Cerebellar cortex (tissue), 1 donor: ENCODE measurements at places on chromosomes 2 and 18.
A peak's percentile ranks its signal among the peaks of the same experiment; 100 is the strongest.

- no peak for DNase-seq
Observed at GRCh38 chr2:172772633-172773032, 37.0 kb downstream of the RAPGEF4 start.

DNA sequence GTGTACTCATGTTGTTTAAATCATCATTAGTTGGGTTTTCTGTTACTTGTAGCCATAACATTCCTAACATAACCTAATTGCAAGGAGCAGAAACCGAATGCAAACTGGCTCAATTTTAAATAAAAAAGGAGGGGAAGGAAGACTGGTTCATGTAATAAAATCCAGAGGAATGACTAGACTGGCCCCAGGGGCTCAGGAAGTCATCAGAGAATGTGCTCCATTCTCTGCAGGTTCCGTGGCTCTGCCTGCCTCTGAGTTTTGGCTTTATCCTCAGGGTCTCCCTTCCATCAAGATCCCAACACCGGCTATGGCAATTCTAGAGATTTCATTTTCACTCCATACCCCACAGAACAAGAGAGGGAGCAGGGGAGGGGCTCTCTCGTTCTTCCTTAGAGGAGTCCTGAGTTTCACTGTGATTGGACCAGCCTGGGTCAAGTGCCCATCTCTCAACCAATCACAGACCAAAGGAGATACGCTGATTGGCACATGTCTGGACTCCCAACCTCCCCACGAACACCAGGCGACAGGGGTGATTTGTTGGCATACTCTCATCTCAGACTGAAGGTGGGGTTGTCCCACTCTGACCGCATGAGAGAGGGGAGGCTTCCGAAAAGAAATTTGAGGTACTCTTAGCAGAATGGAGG, 64.8 kb downstream of the NPPC start:
- DNase-seq: no peak

- peak; percentile 31 for DNase-seq
Observed at GRCh38 chr2:170088776-170089175, 89.2 kb upstream of the MYO3B start.

DNA sequence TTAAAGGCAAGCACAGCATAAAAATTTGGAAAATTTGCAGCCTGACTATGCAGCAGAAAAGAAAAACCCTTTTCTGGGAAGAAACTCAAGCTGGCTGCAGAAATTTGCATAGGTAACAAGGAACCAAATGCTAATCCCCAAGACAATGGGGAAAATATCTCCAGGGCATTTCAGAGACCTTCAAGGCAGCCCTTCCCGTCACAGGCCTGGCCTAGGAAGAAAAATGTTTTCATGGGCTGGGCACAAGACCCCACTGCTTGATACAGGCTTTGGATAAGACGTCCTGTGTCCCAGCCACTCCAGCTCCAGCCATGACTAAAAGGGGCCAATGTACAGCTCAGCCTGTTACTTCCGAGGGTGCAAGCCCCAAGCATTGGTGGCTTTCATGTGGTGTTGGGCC, 717.6 kb downstream of the TDRD15 start:
- DNase-seq: no peak

- no peak for DNase-seq
Observed at GRCh38 chr2:16258350-16258749, 318.0 kb downstream of the MYCN start.

DNA sequence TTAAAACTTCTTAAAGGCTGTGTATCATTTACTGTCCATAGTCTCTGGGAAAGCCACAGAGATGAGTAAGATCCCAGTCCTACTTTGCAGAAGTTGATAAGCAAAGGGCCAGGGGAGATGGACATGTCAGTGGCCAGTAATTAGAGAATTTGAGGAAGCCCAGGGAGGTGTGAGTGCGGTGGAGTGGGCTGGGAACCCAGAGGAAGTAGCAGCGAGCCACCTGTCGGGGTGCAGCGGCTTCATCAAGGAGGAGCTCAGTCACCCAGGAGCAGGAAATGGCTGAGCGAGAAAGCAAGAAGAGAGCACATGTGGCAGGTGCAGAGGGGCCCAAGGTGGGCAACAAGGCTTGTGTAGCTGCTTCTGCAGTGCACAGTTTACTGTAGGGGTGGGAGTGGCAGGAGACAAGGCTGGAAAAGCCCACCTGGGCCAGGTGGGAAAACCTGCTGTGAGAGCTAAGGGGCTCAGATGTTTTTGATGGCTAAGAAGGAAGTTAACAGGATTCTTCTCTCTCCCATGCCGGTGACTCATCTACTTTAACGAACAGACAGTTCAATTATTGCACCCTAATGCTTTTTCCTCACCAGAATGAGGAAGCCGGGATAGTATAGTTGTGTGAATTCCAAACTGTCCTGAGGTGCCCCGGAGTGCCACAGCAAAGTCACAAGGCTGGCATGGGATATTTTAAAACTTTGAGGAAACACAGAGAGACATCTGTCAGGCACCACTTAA, 34.8 kb upstream of the MGAT5 start:
- DNase-seq: no peak

GRCh38 chr2:96806468-96807126, 9.5 kb upstream of the CNNM3 start:
- DNase-seq: no peak

- no peak for DNase-seq
Observed at GRCh38 chr2:102603904-102604303, 15.4 kb upstream of the SLC9A2 start.

GRCh38 chr2:166180951-166181812, 53.4 kb upstream of the SCN1A start:
- peak; percentile 37 for DNase-seq
